Stimulated activated CD4-positive, alpha-beta T cell treated with anti-CD3 and anti-CD28 coated beads, TNF-alpha, amount 100 ng/mL, for 1 hour (primary cell): ENCODE measurements at places on chromosomes 4 and X.

DNA sequence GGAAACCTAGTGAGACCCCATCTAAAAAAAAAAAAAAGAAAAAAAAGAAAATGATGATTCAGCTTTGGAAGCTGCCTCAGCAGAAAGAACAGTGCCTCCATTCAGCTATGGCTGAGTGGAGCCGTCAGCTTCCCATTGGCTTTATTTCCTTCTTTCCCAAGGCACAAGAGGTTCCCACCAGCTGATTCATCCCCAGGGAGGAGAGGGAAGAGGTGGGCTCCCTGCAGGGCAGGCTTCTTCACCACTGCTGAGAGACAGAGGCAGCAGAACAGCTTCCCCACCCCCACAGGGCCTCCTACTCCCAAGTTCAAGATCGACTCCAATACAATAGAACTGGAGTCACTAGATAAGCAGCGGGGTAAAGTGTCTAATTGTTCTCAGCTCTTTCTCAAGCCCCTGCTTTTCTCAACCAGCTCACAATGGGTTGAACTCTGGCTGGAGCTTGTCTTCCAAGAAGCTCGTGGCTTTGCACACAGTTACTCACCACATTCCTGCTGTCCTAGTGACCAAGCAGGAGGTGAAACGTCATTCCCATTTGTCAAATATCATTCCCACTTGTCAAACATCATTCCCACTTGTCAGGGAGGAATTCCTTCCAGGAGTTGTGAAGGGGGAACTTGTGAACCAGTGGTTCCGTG lies 47.8 kb downstream of the FHDC1 start:
- DNase-seq, result no peak

- no peak for DNase-seq
Measured at GRCh38 chr4:121093261-121093660, 20.9 kb upstream of the NDNF start.

GRCh38 chr4:186936496-186937375 lies 213.1 kb upstream of the FAT1 start:
- DNase-seq, result no peak

- no peak for DNase-seq
Measured at GRCh38 chrX:95055991-95056390, 1382.0 kb downstream of the FAM133A start.

GRCh38 chrX:63754136-63754859 lies 30.7 kb downstream of the ARHGEF9 start:
- peak; percentile 4 for DNase-seq
